ENCODE measurements at places on chromosomes 5 and 9.

DNA sequence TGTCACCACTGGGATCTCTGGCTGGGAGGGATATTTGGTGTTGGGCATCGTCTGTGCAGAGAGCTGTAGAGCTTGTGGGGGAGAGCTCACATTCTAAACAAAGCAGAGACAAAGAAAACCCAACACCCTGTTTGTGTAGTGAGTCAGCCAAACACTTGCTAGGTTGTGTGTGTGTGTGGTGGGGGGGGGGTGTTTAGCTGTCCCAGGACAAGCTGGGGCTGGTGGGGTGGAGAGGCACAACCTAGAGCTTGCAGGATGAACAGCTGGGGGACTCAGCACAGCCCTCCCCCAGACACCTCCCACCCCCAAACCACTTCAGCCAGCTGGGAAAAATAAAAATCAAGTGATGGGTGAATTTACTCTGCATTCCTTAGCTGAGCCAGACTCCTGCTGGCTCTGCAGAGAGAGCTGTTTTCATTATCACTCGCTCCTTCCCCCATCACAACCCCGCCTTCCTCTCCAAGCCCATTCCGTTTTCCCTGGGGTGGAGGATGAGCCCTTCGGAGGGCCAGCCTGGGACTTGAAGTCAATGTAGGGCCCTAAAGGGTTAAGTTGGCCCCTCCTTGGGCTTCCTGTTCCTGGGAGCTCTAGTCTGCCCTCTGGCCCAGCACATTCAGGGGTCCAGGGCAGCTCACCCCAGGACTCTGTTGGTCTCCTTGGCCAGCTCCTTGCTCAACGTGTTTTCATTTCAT lies 2.6 kb downstream of the OLFML2A start:
- peak; percentile 71 for DNase-seq

DNA sequence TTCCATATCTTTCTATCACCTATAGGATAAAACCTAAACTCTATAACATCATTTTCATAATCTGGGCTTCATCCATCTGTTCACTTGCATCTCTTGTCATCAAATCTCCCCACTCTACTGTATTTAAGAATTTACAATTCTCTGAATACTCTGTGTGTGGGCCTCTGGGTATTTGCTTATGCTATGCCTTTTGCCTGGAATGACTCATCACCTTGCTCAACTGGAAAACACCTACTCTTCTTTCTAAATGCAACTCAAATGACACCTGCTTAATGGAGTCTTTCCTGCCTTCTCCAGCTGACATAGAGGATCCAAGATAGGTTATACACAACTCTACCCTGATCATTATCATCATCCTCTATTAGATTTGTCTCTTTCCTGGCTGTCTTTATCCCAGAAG lies 421.7 kb downstream of the SPATA31D1 start:
- DNase-seq = no peak

DNA sequence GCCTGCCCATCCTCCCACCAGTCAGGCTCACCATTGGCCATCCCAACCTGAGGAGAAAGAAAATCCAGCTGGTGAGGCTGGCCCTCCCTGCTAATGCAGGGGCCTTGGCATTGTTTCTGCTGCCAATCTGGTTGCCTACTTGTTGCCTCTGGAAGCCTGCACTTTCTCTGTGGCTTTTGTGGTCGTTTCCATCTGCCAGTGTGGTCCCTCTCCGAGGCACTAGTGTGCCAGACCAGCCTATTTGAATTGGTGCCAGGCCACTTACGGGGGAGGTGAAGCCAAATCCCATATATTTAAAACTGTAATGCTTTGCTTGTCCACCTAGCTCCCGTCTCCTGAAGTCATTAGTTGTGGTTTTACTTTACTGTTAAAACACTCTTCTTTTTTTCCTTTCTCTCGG lies 213.4 kb upstream of the ADAMTSL1 start:
- DNase-seq = no peak

- DNase-seq = no peak
Measured at GRCh38 chr5:59021286-59021673, 438.4 kb downstream of the RAB3C start.

GRCh38 chr9:129675620-129676019 lies 10.2 kb downstream of the PRRX2 start:
- no peak for DNase-seq

DNA sequence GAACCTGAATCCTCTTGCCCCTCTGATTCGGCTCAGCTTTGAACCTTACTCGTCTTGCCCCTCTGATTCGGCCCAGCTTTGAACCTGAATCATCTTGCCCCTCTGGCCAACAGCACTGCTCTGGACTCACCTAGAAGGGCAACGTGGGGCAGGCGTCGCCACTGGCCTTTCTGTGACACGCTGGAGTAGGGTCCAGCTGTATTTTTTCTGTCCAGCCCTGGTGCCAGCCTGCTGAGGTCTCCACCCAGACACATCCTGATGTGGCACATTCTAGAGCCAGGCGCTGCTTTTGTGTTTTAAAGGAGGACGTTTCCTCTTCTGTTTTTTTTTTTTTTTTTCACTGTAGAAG lies 15.2 kb upstream of the CPEB4 start:
- no peak for DNase-seq

GRCh38 chr5:159224471-159224870 lies 15.1 kb upstream of the RNF145 start:
- no peak for DNase-seq

DNA sequence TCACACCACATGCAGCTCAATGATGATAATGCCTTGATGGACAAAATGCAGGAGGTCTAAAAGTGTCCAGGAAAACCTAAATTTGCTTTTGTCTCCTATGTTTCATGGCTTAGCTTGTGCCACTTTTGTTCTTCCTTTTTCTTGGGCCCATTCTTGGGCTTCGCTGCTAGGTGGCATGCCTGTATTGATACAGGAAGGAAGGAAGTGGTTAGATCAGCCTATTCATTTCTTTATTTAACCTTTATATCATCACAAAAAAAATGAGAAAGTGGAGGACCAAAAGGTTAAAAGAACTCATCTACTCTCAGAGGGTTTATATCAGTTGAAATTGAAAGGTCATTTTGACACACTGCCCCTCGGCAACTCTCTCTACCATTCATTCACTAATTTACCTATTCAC lies 260.2 kb downstream of the ARHGAP26 start:
- DNase-seq = no peak

DNA sequence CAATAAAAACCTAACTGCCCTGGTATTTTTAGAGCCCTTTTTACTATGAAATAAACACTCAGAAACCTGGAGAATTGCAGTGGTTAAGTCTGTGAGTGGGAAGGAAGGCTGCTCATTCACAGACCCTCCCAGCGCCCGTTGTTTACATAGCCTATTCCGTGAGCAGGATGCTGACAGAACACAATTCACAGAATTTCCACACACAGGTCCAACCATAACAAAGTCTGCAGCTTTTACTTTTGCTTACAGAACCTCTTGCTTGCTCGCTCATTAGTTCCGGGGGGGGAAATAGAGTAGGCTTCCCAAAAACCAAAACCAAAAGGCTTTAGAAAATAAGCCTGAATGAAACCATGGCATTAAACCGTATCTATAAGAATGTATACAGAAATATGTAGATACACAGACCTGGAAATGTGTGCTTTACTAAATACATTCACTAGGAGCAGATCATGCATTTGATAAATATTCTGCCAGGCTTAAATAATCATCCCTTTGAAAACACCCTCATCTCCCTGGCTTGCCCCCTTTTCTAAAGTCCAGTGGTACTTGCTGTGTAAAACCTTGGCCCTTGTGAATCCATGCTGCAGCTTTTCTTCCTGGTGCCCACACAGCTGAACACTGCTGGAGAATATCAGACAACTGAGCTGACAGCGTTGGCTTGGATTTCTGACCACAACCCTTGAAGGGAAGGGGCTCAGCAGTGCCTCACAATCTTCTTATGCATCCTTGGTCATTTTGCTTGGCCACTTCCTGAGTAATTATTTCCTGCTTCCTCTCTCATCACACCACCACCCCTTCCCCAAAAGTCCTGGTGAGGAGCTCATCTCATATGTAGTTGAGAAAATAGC lies 128.0 kb downstream of the FANCC start:
- no peak for DNase-seq

GRCh38 chr5:91384671-91385430 lies 1.7 kb upstream of the ARRDC3 start:
- no peak for DNase-seq

DNA sequence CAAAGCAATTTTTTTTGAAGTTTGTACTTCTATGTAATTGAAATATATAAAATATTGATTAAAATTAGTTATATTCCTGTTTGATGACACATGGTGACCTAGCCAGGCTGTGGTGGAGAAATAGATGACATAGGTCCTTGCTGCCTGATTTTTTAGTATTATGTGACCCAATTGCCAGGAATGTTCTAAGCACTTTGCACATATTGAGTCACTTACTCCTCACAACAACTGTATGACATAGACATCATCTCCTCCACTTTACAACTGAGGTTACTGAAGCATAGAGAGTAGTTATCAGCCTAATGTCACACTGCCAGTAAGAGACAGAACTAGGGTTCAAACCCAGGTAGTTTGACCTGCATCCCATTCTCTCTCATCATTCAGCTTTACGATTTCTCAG lies 26.2 kb upstream of the SNX18 start:
- DNase-seq = no peak

DNA sequence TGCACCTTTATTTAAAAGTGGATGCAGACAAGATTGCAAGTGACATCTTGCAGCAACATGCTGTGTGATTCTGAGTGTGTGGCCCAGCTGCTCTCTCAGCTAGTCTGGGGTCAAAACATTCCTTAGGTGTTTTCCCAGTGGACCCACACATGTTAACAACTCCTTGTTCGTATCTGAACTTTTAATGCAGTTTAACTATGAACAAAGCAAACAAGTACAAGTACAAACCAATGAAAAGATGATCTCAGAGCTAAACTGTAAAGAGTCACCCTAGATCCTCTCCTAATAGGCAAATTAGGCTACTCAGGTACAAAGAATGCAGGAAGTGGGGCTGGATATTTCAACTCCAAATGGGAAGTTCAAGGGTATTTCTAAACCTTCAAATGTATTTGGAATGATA lies 108.4 kb downstream of the ENTREP1 start:
- no peak for DNase-seq

GRCh38 chr9:123282362-123283047 lies 14.1 kb upstream of the STRBP start:
- no peak for DNase-seq

DNA sequence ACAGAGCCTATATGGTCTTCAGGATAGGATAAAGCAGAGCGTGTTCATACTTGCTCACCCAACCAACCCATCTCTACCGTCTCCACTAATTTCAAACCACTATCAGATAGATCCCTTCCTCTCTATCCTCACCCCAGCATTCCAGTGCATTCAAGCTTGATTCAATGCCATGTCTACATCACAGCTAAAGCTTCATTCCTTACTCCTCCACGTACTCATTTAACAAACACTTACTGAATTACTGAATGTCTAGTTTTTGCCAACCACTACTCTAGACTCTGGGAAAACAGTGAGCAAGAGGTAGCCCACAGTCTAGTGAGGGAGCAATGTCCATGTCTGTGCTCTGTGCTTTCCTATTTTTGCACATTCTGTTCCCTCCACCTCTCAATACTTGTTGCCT lies 163.5 kb upstream of the MSX2 start:
- no peak for DNase-seq

- no peak for DNase-seq
Measured at GRCh38 chr5:112254303-112254702, 164.8 kb downstream of the EPB41L4A start.

DNA sequence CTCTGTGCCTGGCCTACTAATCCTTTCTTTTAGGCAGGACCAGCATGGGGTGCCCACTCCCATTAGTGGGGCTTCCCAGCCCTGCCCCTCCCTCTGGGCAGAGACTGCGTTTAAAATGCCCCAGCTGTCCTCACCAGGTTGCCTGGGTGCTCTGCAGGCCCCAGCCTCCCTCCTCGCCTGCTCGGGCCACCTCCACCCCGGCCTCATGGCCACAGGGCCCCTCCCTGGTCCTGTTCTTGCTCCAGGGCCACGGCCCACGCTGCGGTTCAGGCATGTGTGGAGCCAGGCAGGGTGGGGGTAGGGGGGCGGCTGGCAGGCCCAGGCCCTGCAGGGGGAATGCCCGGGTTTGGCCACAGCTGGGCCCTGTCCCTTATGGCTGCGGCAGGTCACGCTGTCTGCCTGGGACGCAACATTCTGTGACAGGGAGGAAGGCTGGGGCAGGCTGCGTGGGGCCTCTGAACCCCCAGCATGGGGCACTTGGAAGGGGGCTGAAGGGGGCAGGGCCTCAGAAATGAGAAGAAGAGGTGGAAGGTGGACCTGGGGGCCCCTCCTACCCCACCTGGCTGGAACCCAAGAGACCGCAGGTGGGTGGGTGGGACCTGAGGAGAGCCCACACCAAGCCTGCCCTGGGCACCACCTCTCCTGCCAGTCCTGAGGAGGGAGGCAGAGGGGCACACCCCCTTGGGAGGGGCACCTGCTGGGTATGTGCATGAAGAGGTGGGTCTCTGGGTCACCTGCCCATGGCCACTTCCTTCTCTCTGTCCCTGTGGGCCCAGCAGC lies at the start of gene LCN12:
TSS of gene LCN12 (plus strand) at position 733 of the 780 bp plus-strand sequence. CDS start 55 bp downstream, outside the sequence.
- no peak for DNase-seq

DNA sequence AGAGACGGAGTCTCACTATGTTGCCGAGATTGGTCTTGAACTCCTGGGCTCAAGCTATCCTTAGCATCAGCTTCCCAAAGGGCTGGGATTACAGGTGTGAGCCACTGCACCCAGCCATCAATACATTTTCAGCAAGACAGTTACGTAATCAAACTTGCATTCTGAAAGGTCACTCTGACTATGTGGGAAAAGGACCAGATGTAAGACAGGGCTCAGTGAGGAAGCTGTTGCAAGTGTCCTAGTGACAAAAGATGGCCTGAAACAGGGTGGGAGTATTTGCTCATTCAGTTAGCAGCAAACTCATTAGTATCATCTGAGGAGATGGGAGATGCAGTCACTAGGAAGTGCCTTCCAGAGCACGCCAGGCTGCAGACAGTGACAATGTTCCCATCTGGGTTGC lies 16.9 kb downstream of the MED27 start:
- DNase-seq = no peak

GRCh38 chr5:138287246-138287645 lies 12.8 kb upstream of the GFRA3 start:
- DNase-seq = no peak

DNA sequence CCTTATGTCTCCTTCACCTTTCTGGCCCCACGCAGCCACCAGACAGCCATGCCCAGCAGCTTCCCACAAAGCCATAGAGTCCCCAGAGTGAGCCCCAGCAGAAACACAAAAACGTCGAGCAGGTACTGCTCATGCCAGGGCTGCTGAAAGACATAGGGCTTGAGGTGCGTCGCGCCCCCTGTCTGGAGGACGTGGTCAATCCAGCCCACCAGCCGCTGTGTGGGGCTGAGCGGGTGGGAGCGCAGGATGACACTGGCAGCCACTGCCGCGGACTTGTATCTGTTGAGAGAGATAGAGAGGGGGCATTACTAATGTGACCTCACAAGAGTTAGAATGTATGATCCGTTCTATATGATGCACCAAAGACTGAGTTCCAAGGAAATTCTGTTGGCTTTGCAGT lies 31.0 kb downstream of the UGT3A2 start:
- DNase-seq = no peak

GRCh38 chr9:89358376-89358916 lies 40.1 kb downstream of the SECISBP2 start:
- no peak for DNase-seq

GRCh38 chr9:86359151-86359879 lies 5.1 kb upstream of the TUT7 start:
- no peak for DNase-seq

DNA sequence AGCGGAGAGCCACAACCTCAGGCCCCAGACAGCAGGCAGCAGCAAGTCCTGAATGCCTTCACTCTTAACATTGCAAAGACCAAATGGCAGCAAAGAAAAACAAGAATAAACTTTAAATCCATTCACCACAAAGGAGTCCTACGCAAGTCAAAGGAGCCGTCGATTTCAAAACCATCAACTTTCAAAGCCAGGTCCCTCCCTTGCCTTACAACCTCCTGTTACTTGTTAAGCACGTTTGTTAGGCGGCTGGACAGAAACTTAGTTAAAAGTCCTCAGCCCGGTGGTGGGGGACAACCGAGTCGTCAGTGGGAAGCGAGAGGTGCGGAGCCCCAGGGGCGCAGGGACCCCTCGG lies 938 bp downstream of the LPAR1 start:
- DNase-seq = no peak

All from H1 (cell line).